ENCODE measurements at places on chromosomes 11 and 22. TPM values are rescaled to one million over a fixed set of nuclear protein-coding genes. Genes with fewer than 3 reads are reported as not detected.

GRCh38 chr11:42407341-42407740, 904.5 kb upstream of the API5 start:
- no peak for DNase-seq
- H3K27ac ChIP-seq: no peak overlapping the region
- H3K4me1 ChIP-seq: no peaks in the 10 kb centered on the region
- no peaks in the 10 kb centered on the region for H3K27me3 ChIP-seq
- no peaks in the 10 kb centered on the region for H3K36me3 ChIP-seq
- no peak overlapping the region for H3K4me3 ChIP-seq

Gene GAL3ST3
- not detected for total RNA-seq

GRCh38 chr11:114160894-114161293, 101.4 kb downstream of the ZBTB16 start:
- no peak overlapping the region for H3K4me3 ChIP-seq
- no peak overlapping the region for H3K27ac ChIP-seq
- H3K4me1 ChIP-seq: peaks cover 16% of the 10 kb centered on the region
- peaks cover 13% of the 10 kb centered on the region for H3K27me3 ChIP-seq

Gene OR5B21
- total RNA-seq: not detected

DNA sequence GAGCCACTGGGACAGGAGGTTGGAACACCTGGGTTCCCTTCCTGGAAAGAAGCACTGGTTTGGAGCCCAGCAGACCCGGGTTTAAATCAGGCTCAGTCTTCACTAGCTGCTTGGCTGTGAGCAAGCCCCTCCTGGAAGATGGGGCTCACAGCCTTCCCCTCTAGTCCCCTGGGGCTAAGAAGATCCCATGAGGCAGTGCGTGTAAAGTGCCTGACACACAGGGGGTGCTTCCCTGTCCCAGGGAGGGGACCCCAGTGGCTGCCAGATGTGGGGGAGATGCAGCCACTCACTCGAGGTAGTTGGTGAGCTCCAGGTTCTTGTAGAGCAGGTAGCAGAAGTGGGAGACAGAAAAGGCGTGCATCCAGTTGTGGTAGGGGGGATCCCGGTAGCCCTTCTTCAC, 93.2 kb downstream of the PDE2A start:
- no peaks in the 10 kb centered on the region for H3K4me1 ChIP-seq
- no peaks in the 10 kb centered on the region for H3K27me3 ChIP-seq
- H3K36me3 ChIP-seq: no peaks in the 10 kb centered on the region
- H3K27ac ChIP-seq: no peak overlapping the region
- no peak overlapping the region for H3K4me3 ChIP-seq

DNA sequence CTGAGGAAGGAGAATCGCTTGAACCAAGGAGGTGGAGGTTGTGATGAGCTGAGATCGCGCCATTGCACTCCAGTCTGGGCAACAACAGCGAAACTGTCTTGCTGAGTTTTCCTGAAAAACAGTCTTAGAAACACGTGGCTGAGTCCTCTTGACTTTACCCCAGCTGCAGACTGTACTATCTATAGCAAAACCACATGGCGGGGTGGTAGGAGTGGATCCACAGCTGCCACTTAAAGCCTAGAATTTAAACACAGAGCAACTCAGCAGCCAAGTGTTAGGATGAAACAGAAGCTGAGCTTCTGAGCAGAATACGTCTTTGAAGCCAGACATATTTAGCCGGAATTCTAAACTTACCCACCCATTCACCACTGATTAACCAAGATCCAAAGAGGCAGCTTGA, 14.1 kb downstream of the PATZ1 start:
- H3K27ac ChIP-seq: no peak overlapping the region
- no peaks in the 10 kb centered on the region for H3K36me3 ChIP-seq
- no peaks in the 10 kb centered on the region for H3K27me3 ChIP-seq
- no peak overlapping the region for H3K4me3 ChIP-seq
- H3K4me1 ChIP-seq: no peaks in the 10 kb centered on the region

- DNase-seq: no peak
- H3K4me1 ChIP-seq: no peaks in the 10 kb centered on the region
- no peaks in the 10 kb centered on the region for H3K36me3 ChIP-seq
- H3K4me3 ChIP-seq: no peak overlapping the region
- no peaks in the 10 kb centered on the region for H3K27me3 ChIP-seq
Measured at GRCh38 chr11:12600829-12601228, 73.4 kb upstream of the TEAD1 start.

DNA sequence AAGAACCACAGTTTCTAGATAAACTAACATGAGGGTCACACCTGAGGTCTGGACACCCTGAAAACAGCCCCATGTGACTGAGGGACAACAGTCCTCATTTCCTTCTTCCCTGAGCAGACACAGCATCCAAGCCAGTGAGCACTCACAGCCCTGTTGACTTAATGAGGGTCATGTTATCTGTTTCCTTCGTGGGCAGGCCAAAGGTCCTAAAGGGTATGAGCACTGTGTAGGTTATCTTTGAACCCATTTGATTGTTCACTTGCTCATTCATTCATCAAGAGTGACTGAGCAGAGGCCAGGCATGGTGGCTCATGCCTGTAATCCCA, 170.7 kb upstream of the B3GAT1 start:
- no peak for DNase-seq
- H3K27ac ChIP-seq: no peak overlapping the region
- H3K4me3 ChIP-seq: no peak overlapping the region
- H3K4me1 ChIP-seq: no peaks in the 10 kb centered on the region

Measured in Panc1 (cell line).